ENCODE measurements at places on chromosomes 1 and 21.
A peak's percentile ranks its signal among the peaks of the same experiment; 100 is the strongest.

- DNase-seq, result no peak
Observed at GRCh38 chr1:247118946-247119446, 14.8 kb upstream of the ZNF669 start.

- DNase-seq, result no peak
Observed at GRCh38 chr1:244958593-244958992, 94.2 kb upstream of the HNRNPU start.

DNA sequence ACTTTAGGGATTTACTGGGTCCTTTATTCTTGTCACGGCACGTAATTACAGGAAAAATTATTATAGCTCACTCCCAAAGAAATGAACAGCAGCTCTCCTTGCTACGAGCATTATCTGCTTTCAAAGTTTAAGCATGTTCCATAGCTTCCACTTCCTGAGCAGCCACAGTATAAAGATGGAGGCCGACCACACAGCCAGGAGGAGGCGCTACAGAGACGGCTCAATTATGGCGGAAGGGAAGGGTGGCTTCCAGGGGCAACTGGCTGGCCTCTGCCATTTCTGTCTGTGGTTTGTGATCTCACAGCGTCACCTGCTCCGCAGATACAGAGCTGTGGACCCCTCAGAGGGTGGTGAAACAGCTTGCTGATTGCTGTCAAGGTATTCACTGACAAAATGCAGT is 212.3 kb upstream of the GREM2 start:
- no peak for DNase-seq

DNA sequence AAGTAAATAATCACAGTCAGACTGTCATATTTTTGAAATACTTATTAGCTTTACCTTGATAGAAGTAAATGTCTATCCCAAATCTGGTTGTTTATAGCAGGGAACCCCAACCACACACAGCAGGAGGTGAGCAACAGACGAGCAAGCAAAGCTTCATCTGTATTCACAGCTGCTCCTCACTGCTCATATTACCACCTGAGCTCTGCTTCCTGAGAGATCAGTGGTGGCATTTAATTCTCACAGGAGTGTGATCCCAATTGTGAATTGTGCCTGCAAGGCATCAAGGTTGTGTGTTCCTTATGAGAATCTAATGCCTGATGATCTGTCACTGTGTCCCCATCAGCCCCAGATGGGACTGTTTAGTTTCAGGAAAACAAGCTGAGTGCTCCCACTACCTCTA is 104.3 kb downstream of the GPATCH2 start:
- DNase-seq, result no peak

DNA sequence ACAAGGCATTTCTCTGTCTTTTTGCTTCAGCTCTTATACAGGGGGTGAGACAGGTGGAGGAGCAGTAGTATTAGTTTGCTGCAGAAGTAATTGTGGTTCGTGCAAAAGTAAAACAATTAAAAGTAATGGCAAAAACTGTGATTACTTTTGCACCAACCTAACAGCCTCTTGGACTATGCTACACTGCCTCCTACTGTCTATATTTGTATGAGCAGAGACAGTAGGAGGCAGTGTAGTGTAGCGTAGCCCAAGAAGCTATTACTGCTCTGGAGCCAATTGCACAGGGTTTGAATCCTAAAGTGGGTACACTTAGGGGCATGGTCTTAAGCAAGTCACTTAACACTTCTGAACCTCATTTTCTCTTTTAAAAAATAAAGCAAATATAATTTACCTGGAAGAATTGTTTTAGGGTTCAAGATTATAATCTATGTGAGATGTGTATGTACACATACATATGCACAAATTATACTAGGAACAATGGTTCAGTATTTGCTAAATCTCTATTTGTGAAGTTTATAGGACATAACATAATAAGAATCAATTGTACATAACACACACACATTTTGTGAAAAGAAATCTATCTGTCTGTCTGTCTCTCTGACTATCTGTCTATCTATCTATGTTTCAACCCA is 103.8 kb downstream of the BRINP3 start:
- no peak for DNase-seq

DNA sequence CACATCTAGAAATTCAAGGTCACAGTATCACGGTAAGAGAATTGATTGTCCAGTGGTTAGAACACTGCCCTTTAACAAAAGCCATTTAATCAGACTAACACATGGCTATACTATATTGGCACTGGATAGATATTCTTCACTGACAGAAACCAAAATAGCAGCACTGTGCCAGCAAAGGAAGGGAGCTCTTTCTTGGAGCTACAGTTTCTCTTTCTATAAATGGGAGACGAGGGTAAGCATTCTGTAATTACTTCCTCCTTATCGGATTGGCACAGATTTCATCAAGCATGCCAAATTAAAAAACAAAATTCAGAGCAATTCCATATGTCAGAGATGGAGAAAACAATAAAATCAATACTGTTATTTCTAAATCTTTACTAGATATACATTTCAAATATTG is 115.7 kb upstream of the CACYBP start:
- DNase-seq, result no peak

DNA sequence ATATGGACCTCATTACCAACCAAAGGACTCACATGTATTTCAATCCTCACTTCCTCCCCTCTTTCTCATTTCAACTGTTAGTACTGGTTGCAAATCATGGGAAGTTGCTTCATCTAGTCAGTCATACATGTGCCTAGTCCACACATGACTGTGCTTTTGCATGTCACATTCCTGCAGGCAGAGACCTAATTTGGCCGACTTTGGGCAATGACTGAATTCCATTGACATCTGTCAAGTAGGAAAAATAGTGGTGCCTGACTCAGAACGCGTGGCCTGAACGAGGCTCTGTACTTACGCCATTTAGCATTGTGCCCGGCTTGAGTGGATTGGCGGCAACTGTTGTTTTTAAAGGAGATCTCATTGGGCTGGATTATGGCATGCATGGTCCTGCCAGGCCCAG is 18.0 kb downstream of the PTPRU start:
- DNase-seq, result no peak

DNA sequence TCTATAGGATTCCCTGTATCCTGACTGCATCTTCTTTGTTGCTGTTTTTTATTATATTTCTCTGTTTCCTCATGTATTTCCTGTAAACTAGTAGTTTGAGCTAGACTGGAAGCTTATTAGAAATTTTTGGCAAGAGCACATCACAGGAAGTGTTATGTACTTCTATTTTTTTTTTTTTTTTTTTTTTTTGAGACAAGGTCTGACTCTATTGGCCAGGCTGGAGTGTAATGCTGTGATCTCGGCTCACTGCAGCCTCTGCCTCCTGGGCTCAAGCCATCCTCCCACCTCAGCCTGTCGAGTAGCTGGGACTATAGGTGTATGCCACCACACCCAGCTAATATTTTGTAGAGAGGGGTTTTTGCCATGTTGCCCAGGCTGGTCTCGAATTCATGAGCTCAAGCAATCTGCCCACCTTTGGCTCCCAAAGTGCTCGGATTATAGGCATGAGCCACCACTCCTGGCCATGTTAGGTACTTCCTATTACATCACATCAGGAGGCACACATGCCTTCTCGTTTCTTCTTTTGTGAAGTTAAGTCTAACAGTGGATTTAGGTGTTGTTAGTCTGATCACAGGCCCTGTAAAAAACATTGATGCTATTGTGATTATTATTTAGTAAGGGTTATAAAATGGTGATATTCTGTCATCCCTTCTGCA is 12.5 kb downstream of the C1orf21 start:
- no peak for DNase-seq

DNA sequence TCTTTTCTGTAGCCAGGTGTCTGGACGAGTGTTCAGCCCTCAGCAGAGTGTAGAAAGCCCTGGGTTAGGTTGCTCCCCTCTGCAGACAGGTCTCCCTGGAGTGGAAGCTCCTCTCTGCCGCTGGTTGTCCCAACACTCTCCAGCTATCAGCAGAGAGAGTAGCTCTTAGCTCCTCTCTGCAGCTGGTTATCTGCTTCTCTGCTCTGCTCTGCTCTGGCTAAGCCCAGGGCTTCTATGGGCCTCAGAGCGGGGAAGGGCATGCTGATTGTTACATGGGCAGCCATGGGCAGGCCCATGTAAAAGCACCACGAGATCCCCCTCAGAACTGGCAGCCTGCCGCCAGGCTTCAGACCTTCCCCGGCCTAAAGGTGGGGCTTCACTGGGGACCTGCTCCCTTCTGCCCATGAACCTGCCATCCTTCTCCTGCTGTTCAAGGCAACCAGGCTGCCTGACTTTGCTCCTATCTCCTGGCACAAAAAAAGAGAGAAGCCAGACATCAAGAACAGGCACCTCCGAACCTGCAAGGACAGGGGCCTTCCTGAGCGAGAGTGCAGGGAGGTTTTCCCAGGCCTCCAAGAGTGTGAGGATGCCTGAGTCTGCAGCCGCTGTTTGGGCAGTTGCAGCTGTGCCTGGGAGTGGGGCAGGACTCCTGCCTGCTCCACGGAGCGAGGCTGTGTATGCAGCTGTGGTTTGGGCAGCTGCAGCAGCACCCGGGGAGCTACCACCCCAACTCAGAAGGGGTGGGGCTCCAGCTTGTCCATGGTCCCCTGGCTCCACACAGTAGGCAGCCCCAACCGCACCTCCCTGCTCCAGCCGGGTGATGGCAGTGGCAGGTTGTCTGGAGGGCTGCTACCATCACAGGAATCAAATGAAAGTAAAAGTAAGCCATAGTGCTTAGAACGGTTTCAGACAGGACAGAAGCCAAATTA is 973.7 kb downstream of the LTN1 start:
- DNase-seq, result no peak

DNA sequence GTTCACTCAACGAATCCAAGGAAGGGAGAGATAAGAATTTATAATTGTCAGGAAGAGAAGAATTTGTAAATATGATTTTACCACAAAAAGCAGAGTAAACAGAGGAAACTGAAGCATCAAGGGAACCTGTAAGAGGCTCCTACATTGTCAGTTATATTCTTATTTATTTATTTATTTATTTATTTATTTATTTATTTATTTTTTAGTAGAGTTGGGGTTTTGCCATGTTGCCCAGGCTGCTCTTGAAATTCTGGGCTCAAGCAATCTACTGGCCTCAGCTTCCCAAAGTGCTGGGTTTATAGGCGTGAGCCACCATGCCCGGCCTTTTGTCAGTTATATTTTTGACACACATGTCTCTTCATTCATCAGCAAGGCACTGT is 47.1 kb downstream of the FCRL3 start:
- no peak for DNase-seq

DNA sequence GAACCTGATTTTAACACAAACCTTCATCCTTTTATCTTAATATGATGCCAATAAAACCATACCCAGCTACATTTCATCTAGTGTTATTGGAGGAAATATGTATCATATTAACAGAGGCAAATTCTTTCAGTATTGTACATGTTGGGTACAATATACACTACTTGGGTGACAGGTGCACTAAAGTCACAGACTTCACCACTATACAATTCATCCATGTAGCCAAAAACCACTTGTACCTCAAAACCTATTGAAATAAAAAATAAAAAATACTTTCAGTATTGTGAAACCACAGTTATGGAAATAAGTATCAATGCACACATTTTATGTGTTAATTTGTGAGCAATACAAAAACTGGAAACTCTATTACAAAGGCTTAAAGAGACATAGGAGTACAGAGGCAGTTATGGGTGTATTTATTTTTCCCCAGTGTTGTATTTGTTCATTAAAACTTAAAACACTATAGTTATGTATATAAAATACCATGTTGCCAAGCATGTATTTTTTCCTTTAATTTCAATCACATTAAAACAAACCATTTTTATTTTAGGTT is 25.1 kb upstream of the GPR88 start:
- no peak for DNase-seq

DNA sequence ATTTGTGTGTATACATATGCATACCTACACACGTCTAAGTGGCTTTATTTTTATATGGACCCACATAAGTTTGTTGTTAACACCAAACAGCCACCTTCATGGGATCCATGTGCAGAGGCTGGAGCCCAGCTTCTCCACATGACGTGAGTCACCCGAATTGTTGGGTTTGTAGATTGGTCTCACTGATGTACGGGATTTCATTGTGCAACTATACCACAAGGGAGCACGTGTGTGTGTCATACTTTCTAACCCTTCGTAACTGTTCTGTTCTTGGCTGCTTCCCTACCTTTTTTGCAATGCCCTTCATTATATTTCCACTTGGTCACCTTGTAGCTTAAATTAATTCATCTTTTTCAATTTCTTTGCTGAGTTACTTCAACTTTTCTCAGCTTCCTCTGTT is 21.0 kb downstream of the SPRTN start:
- DNase-seq, result peak; percentile 91

- no peak for DNase-seq
Observed at GRCh38 chr1:215542301-215542700, 24.8 kb upstream of the KCTD3 start.

- no peak for DNase-seq
Observed at GRCh38 chr1:185487936-185488335, 170.9 kb upstream of the IVNS1ABP start.

GRCh38 chr1:173508541-173508940 is 31.4 kb downstream of the PRDX6 start:
- no peak for DNase-seq

DNA sequence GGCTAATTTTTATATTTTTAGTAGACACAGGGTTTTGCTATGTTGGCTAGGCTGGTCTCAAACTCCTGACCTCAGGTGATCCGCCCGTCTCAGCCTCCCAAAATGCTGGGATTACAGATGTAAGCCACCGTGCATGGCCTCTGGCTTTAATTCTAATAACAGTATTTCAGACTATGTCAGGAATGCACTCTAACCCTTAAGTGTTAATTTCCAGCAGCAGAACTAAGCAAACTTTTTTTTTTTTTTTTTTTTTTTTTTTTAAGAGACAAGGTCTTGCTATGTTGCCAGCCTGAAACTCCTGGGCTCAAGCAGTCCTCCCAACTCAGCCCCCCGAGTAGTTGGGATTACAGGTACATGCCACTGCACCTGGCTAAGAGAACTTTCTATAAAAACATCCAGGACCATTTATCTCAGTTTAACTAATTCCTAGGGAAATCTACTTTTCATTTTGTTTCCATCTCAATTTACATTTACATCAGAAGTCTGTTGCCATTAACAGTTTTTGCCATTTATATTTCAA is 6.5 kb downstream of the DCAF8 start:
- DNase-seq, result no peak

GRCh38 chr1:156281693-156282478 is 739 bp downstream of the SMG5 start:
- no peak for DNase-seq

GRCh38 chr1:220884109-220884980 is 5.1 kb downstream of the HLX start:
- no peak for DNase-seq

All from GM04504 (cell line).